Left colon (tissue), 2 donors: ENCODE measurements at places on chromosomes 12 and 14. TPM values are rescaled to one million over a fixed set of nuclear protein-coding genes. Genes with fewer than 3 reads are reported as not detected.

Gene PTPRR
- total RNA-seq: 48.8 TPM

Gene FGF6
- total RNA-seq: not detected

Gene OR6C2
- not detected for total RNA-seq

DNA sequence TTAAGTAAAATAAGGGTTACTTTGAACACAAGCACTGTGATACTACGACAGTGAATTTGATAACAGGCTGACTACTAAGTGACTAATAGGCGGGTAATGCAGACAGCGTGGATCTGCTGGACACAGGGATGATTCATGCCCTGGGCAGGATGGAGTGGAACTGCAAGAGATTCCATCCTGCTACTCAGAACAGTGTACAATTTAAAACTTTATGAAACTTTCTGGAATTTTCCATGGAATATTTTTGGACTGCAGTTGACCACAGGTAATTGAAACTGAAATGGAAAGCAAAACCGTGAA lies 46.0 kb downstream of the YEATS4 start:
- no peak for DNase-seq

- DNase-seq: no peak
These were observed 74.2 kb downstream of the NOC4L start for GRCh38 chr12:132218527-132218875.

DNA sequence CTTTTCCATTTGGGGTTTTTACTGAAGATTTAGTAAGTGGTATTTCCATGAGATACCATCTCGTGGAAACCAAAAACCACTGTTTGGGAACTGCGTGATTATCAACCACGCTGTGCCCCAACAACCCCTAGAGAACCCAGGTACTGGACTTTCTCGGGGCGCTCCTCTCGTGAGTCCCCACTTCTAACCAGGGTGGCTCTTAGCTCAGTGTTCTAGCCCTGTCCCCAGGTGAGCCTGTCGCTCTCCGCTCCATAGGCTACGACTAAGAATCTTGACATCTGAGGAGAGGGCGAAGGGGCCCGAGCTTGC lies 686 bp downstream of the MCRS1 start:
- DNase-seq: no peak

DNA sequence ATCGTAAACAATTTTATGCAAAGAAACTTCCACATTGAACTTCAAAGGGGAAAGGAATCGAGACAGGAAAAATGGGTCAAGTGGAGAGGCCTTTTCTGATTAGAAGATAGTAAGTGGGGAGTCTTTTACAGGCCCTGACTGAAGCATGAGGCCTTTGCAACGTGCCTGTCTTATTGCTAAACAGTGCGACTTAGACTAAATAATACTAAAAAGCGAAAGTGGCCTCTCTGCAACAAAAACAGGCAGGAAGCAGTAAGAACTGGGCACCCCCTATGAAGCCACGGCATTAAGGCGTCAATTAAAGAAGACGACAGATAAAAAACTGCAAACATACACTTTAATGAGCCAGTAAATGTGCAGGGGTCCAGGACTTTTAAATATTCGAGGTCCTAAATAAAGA lies 283.4 kb upstream of the GRIP1 start:
- no peak for DNase-seq

DNA sequence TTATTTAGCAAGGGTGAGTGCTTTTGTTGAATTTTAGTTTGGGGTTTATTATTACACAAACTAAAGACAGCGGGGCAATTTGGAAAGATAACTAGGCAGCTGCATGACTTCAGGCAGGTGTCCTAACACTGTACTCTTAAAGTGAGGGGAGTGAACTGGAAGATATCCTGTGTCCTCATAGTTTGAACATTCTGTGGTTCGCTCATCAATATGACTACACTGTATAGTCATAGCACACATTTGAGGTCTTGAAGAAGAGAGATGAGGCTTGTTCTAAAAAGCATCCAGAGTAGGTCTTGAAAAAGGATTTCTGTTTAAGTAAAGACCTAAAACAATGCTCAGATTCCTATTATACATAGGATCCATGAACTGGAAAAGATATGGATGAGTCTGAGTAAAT lies 1.7 kb upstream of the MAP3K9 start:
- DNase-seq: no peak

DNA sequence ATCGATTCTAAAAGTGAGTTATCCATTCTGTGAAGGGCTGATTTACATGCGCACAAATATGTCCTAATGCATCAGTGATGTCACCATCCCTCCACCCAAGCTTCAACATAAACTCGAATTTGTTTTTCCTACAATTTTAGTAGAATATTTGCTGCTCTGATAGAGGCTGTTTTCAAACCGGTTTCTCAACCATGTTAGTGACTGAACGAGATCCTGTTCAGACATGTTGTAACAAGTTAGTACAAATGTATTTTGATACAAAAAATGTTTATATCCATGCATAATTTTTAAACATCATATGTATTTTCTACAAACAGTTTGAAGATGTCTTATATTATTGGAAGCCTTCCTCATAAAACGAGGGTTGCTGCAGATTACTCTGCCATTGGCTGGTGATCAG lies 12.7 kb upstream of the PRB2 start:
- DNase-seq: no peak
